ENCODE measurements at places on chromosomes 5 and 9. TPM values are rescaled to one million over a fixed set of nuclear protein-coding genes. Genes with fewer than 3 reads are reported as not detected.

DNA sequence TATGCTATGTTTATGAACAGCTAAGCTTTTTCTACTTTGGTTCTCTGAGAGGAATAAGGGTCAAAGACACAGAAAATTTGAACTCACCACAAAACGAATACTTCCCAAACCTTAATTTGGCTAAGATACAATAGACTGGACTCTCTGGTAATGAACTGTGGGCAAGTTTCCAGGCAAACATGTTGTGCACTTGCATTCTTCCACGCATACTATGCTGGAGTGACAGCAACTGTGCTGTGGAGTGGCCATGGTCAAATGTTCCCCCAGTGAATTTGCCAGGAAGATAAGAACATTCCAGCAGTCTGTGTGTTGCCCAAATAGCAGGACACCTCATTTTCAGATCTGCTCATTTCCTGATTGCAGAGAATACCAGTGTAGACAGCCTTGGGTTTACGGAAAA is 275.3 kb upstream of the IL12B start:
- no peak for DNase-seq

DNA sequence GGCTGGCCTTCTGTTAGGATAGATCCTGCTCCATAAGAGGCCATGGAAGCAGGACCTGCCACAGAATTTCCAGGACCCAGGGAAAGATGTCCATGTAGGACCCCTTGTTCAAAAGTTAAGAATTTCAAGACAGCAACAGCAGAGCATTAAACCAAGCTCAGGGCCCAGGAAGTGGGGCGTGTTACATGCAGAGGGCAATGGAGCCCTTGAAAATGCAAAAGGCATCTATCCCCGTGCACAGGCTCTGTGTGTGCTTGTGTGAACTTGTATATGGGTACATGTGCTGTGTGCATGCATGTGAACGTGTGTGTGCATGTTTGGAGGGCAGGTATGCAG is 14.4 kb upstream of the NKD2 start:
- DNase-seq: no peak

Gene LOX
- polyA plus RNA-seq: 40.5 TPM

DNA sequence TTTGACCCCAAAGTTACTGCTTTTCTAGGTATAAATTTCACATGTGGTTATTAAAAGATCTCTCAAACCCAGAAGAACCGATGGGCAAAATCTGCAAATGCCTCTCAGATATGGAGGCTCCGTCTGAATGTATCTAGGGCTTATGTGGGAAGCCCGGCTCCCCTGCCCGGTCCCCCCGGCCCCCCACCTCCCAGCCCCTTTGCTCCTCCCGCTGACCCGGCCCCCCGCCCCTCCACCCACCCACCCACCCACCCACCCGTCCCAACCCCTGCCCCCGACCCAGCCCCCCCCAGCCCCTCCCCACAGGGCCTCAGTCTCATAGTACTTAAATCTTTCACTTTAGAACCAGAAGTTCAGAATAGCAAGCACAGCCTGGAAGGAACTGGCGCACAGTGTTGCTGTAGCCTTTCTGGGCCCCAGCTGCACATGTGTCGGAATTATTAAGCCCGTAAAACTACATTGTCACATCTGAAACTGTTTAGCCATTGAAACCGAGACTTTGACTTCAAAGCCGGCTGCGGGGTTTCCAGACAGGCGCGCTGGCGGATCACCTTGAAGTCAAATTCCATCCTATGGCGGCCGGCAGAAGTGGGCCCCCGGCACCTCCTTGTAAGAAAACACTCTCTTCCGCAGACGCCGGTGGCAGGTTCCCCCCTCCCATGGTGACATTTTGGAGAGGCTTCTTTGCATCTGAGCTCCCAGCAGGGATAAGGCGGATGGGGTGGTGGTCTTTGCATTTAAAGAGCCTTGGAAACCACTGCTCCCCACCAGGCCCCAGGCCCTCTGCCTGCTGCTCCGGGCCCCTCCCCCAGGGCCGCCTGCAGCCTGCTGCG is 12.8 kb downstream of the NKD2 start:
- DNase-seq: peak; percentile 71

DNA sequence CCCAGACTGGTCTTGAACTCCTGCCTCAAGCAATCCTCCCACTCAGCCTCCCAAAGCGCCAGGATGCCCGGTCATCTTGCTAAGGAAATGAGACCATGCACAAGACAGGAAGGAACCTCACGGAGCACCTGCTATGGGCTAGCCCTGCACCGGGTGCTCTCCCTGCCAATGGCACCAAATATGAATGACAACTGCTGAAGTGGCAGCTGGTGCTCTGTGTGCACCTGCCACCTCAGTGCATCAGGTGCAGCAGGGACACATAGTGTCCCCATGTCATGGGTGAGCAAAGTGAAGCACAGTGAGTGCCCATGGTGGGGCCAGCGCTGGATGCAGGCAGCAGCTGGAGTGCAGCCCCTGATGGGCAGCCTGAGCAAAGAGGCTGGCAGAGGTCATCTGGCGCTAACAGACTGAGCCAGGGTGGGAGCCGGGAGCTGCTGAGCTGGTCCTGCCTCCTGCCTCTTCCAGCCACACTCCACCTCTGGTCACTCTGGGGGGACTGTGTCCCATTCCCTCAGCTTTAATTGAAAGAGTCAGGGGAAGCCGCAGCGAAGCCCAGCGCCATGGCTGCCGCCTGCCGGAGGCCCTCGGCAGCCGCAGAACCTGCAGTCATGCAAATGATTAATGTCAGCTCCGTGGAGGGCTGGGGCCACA is 46.4 kb downstream of the BARX1 start:
- peak; percentile 30 for DNase-seq

Gene DRD1
- polyA plus RNA-seq: not detected

Gene ANKRD31
- polyA plus RNA-seq: 0.86 TPM

GRCh38 chr5:8949908-8950307 is 596.0 kb downstream of the SEMA5A start:
- DNase-seq: peak; percentile 24

- DNase-seq: no peak
Observed at GRCh38 chr5:97548739-97549080, 365.7 kb upstream of the RIOK2 start.

- no peak for DNase-seq
Observed at GRCh38 chr9:81492710-81493447, 196.5 kb downstream of the TLE1 start.

GRCh38 chr5:142283304-142283703 is 41.5 kb downstream of the SPRY4 start:
- DNase-seq: no peak

Gene LTC4S
- polyA plus RNA-seq: 1.7 TPM

Gene KIF27
- 27.4 TPM for polyA plus RNA-seq

DNA sequence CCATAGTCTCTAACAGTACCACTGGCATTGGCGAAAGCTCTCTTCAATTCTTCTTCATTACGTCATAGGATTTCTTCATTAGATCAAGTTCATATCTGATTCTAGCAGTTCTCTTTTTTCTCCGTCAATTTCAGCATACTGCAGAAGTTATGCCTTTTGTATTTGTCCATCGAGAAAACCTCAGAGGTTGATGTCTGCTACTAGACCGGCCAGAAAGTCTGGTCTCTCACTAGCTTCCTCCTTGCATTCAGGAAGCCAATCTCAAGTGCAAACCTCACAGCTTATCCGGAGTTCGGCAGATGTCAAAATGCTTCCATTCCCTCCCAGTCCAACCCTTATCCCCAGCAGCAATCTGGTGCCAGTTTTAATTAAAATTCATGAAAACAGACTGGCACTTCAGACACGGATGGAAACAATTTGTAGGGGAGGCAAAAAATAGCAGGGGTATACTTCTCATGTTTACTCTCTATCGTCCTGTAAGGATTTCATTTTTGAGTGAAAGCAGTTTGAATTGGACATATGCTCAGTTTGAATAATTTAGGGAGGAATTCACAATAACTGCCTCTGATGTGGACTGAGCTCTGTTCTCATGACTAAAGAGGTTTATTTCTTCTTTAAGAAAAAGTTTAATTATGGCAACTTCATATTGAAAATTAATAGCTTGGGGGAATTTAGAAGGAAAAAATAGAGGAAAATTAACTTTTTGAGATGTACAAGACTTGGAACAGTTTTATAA is 56.4 kb upstream of the TMC1 start:
- no peak for DNase-seq

DNA sequence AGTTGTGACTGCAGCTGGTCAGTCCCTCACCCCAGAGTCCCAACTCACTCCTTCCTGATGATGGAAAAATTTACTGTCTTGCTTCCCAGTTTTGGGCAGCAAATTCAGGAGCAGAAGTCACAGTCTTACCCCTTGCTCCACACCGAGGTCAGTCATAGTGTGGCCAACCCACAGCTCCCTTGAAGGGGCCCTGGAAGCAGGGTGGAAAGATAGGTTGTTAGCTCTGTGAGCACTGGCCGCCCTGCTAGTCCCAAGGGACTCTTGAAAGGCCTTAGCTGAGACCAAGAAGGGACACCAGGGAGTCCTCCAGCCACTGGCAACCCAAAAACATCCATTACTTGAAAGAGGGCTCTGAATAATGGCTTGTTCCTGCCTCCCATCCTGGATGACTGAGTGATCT is 40.0 kb downstream of the GSN start:
- no peak for DNase-seq

DNA sequence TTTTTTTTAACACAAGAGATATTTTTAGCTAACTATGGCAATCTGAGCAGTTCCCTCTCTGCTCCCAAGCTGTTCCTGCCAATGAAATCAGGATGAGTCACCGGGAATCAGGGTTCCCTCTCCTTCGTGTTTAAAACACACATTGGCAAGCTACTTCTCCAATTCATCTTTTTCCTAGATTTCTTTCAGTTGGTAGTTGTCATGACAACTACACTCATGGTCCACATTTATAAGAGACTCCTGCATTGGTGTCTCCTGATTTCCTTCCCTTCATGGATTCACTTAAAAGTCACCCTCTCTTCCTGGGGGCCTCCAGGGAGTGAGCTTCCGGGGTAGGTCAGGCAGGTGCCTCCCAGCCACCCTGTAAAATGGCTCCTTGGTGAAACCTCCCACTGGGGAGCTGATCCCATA is 72.3 kb upstream of the NIPAL4 start:
- no peak for DNase-seq

Gene TLR4
- polyA plus RNA-seq: 9.4 TPM

- peak; percentile 15 for DNase-seq
Observed at GRCh38 chr9:3823842-3824475, 298.2 kb upstream of the RFX3 start.

DNA sequence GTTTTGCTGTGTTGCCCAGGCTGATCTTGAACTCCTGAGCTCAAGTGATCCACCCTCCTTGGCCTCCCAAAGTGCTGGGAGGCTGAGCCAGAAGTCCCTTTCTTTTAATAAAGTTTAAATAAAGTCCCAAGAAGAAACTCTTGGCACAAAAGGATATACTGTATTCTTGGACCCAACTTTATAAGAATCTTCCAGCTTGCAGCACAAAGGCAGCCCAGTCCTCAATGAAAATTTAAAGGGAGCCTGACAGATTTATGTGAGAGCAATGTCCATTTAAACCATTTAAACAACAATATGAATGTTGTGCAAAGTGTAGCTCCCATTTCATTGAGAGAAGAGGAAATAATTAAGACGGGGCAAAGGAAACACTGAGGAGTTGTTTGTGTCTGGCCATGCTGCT is 217.0 kb downstream of the DOCK8 start:
- DNase-seq: no peak

GRCh38 chr9:6123416-6123815 is 92.2 kb upstream of the IL33 start:
- DNase-seq: no peak

- DNase-seq: no peak
Observed at GRCh38 chr5:168683247-168683926, 104.2 kb upstream of the PANK3 start.

DNA sequence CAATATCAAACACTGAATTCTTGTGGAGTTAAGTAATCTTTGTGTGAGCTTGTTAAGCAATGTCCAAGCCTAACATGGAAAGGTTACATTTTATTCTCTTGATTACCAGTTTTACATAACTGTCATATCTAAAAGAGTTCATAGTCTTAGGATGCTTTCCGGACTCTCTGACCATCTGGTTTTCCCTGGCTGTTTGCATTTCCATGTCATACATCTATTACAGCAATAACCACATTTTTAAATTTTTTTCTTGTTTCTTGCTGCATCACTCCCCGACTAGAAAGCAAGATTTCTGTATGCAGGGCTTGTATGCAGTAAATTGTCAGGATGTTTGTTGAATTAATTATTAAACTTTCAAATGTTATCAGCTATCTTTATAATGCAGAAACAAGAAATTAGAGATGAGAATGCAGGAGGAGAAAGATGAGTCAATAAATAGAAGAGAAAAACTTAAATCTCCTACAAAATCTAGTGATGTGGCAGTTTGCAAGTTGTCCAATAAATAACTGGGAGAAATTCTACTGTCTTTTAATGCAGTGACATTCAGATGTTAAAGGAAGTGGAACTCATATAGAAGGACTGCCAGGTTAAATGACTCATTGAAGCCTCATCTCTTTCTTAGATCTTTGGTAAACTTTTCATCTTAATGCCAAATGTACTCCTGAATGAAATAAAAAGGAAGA is 179.6 kb upstream of the SGCD start:
- DNase-seq: no peak

DNA sequence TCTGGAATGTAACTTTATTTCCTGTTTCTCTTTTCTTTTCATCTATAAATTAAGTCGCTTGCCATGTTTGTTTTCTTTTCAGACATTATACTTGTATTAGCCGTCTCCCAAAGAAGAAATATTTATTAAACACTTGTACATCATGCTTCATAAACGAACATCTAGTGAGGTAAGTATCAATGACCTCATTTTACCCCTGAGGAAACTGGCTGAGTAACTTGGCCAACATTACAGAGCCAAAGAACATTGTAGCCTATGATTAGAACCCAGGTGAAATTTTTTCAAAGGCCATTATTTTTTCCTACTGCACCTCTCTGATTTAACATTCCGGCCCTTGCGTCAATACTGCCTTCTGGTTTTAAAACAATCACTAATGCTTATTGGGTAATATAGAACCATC is 4.2 kb downstream of the FREM1 start:
- DNase-seq: no peak

GRCh38 chr5:159910207-159910842 is 6.0 kb upstream of the ADRA1B start:
- no peak for DNase-seq

- DNase-seq: no peak
Observed at GRCh38 chr9:5593904-5594303, 35.0 kb upstream of the RIC1 start.

GRCh38 chr9:100856238-100856637 is 172.3 kb upstream of the PLPPR1 start:
- DNase-seq: no peak

GRCh38 chr9:84103651-84104377 is 123.2 kb downstream of the RMI1 start:
- DNase-seq: no peak

DNA sequence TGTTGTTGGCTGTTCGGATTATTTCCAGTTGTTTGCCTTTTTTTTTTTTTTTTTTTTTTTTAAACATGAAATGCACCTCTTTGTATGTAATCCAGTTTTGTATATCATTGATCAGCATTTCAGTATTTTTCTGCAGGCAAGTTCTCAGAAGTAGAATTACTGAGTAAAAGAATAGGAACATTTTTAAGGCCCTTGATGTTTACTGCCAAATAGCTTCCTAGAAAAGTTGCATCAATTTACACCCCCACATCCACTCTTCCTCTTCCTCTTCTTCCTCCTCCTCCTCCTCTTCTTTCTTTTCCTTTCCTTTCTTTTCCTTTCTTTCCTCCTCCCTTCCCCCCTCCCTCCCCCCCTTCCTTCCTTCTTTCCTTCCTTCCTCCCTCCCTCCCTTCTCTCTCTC is 69.4 kb upstream of the ENTREP1 start:
- DNase-seq: no peak

- no peak for DNase-seq
Observed at GRCh38 chr5:128857076-128857677, 108.1 kb upstream of the SLC27A6 start.

All from left kidney (tissue), 8 donors.